ENCODE measurements at places on chromosomes 2 and 18.

DNA sequence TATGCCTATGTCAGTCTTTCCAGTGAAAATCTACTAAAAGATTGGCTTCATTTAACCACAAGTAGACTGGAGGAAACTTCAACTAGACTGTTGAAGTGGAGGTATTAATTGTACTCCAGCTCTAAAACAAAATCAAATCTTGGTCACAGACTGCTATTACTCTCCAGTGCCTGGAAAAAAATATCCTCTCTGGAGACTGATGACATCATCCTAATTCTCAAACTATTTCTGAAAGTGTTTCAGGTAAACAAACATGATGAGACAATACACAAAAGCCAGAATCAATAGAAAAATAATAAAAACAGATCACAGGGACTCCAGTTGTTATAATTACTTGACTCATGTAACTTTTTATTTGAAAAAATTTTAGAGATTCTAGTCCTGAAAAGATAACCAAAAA lies 87.7 kb upstream of the MYO3B start:
- DNase-seq, result no peak

- no peak for DNase-seq
Observed at GRCh38 chr18:80124131-80124530, 15.1 kb downstream of the ADNP2 start.

GRCh38 chr2:61434314-61434713 lies 36.6 kb downstream of the USP34 start:
- DNase-seq, result no peak

GRCh38 chr2:232441147-232441651 lies 14.8 kb upstream of the ALPI start:
- DNase-seq, result no peak

- DNase-seq, result no peak
Observed at GRCh38 chr18:79129120-79129519, 59.9 kb downstream of the ATP9B start.

DNA sequence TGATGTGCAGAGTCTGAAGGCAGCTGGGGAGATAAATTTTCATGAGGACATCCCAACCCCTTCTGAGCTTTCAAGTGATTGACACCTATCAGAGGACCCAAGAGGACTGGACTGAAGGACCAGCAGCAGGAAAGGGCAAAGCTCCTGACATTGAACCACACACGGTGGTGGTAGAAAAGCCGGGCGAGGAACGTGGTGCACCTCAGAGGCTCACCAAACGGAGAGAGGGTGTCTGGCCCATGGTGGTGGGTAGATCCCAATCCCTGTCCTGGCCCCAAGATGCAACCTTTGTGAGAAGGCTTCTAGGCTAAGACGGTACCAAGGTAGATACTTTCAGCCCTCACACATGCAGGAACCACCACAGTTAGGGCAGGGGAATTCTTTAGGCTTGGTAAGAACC lies 52.1 kb downstream of the FRZB start:
- DNase-seq, result no peak
